ENCODE measurements at places on chromosomes 3 and 15.

GRCh38 chr15:57213862-57214261 lies 162.4 kb upstream of the CGNL1 start:
- no peak for DNase-seq

- no peak for DNase-seq
Measured at GRCh38 chr3:23785882-23786281, 19.9 kb upstream of the UBE2E1 start.

DNA sequence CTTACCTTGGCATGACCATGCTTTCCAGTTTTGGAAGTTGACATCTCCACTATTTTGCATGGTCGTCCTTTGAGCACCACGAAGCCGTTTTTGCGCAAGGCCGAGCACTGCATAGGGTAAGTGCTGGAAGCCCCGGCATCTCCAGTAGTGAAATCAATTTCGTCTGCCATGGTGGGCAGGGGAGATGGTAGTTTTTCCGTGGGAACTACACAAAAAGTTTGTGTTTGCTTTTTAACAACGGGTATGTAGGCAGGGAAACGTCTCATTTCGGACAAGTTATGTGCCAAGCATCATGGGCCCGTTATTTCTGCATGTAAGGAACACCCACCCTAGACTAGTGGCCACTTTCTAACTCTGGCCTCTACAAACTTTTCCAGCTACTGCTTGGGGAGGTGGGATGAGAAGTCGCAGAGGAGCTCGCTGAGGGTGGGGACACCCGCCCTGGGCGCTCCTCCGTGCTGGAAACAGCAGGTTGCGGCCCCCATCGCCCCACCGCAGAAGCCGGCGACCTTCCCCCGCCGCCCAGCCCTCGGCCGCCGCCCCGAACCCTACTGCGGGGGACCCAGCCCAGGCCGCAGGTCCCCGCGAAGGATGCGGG lies 701 bp downstream of the EIF5A2 start:
- DNase-seq = no peak

GRCh38 chr3:172622916-172623700 lies 87.8 kb downstream of the NCEH1 start:
- DNase-seq = no peak

- no peak for DNase-seq
Measured at GRCh38 chr3:187782006-187782405, 36.7 kb upstream of the BCL6 start.

DNA sequence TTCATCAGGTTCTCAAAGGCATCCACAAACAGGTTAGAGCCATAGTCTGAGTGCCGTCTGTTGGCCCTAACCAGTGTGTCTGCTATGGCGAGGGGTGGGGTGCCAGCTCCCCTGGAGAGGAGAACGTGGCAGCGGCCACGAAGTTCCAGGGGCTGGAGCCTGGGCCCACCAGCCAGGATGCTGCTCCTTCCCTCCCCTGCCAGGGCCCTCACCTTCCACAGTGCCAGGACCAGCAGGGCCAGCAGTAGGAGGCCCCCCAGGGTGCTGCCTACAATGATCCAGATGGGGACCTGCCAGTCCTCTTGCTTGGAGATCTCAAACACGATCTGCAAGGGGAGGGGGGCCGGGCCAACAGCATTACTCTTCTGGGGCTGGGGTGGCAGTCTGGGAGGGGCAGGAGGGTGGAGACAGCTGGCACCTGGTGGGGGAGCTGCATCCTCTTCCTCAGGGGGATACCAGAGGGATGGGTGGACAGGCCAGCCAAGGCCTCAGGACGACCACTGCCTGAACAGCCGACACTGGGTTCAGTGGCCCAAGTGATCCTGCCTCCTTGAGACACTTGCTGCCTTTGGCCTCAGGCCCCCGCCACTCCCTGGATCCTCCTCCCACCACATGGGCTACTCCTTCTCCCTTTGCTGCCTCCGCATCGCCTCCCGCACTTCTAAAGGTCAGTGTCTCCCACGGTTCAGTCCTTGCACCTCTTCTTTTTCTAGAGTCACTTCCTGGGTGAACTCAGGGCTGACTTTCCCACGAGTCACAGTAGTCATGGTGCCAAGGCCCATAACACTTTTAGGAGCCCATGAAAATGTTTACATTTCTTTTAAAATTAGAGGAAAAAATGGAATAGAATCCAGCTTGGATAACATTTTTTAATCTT lies 26.3 kb downstream of the FEM1B start:
- no peak for DNase-seq

DNA sequence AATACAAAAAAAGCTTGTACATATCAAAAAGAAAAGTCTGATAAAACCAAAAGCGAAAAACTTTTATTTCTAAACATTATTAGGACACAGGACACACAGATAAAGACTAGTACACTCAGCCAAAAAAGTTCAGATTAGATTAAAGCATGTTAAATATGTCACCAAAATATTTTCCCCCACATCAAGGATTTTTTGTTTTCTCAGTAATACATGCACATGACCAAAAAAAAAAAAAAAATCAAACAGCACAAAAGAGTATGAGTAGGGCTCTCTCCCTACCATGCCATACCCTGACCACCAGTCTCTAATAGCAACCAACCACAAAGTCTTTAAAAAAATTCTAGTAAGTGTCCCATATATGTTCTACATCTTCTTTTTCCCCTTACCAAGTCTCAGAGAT lies 77.4 kb downstream of the LRRFIP2 start:
- no peak for DNase-seq

- no peak for DNase-seq
Measured at GRCh38 chr15:35393398-35393797, 152.6 kb downstream of the DPH6 start.

DNA sequence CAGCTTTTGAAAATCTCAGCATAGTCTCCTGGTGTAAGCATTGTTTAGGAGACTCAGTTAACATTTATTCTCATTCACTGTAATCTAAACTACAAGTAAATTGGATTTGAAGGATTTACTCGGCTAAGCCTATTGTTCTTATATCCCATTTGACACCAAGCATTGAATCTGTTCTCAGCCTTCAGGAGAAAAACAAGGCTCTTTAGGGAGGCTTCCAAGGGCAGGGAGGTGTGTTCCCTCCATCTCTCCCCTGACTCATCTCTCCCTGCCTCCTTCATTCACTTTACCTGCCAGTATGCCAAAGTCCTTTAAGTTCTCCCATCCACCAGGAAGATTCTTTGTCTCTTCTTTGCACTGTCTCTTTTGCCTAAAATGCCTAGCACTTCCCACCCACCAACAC lies 347.8 kb downstream of the MFSD1 start:
- DNase-seq = no peak

GRCh38 chr3:185316740-185317412 lies 46.1 kb upstream of the MAP3K13 start:
- DNase-seq = no peak

DNA sequence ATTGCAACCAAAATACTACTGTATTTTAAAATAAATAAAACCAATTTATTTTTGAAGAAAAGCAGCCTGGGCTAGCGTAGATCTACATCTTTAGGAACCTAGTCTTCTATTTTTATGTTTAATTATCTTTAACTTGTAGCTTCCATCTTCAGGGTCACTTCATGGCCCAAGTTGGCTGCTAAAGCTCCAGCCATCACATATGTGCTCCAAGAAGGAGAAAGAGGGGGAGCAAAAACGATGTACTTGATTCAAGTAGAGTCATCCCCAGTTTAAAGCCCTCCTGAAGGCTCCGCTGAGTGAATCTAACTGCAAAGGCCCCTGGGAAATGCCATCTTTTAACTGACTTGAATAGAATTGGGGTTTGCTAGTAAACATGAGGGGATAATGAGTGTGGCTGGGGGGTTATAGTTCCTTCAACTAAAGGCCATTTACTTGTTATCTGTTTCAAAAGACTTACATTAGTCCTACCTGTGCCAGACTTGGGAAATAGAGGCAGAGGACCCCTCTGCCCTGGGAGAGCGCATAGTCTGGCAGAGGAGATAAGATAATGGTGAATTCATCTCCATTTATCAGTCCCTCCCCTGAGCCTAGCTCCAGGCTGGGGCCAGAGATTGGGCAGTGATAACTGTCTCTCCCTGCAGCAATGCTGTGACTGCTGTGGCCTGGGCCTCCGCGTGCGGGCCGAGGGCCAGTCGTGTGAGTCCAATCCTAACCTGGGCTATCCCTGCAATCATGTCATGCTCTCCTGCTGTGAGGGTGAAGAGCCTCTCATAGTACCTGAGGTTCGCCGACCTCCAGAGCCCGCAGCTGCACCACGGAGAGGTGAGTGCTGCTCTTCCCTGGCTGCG lies 64.6 kb downstream of the FBLN2 start:
- no peak for DNase-seq

DNA sequence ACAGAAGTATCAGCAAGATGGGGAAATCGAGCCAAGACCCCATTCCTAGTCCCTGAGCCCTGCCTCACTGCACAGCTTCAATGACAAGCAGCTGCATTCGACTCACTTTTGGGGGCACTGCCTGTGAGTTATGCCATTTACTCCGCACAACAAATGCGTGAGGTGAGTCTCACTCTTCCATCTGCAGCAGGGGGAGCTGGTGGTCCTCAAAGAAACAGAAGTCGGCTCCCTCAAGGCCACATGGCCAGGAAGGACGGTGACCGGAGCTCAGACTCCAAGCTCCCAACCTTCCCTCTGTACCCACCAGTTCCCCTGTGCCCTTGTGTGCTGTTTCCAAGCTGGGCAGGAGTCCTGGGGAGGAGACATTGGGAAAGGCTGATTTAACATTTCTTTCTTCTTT lies 127.7 kb upstream of the IQSEC1 start:
- DNase-seq = no peak

DNA sequence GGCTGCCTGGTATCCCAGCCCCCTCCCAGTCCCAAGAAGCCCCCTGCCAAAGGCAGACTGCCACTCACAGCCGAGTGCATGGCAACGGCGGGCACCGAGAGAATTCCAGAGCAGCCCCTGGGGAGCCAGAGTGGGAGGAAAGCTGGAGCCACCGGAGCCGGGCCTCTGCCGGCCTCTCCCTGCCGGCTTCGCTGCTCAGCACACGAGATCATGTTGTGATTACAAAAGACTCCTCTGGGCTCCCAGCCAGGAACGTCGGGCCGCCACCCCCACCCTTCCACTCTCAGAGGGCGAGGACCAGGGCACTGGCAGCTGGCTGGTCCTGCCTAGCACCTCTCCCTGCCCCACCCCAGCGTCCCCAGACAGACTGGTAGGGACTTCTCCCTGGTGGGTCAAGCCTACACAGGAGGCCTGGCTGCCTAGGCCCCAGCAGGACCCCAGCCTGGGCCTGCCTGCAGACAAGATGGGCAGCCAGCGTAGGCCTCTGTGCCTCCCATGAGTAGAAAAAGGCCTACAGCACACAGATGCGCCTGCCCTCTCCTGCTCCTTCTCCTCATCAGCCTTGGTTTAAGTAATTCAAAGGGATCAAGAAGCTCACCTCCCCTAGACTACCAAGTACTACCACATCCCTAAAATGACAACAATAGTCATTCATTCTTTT lies at the start of gene CCDC9B:
Gene CCDC9B (minus strand): TSS at position 200 of the 661 bp plus-strand sequence. CDS start 120 bp downstream, at position 80.
- no peak for DNase-seq

GRCh38 chr3:123447416-123447748 lies 1.5 kb downstream of the ADCY5 start:
- no peak for DNase-seq

- no peak for DNase-seq
Measured at GRCh38 chr3:31379598-31379997, 153.1 kb upstream of the STT3B start.

DNA sequence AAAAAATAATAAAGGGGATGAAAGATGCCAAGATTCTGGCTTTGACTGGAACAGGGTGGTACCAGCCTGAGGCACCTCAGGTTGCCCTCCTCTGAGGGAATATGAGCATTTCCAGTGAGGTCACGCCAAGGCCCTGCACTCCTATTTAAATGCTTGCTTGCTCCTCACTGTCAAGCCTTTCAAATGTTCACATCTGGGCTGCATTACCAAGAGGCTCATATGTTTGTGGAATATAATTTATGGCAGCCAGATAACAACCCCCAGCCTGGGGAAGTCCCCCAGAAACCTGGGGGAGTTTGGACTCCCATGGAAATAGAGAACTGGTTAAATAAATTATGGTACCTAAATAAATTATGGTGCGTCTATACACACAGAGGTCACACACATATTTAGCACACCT lies 88.4 kb downstream of the FRMD4B start:
- DNase-seq = no peak

DNA sequence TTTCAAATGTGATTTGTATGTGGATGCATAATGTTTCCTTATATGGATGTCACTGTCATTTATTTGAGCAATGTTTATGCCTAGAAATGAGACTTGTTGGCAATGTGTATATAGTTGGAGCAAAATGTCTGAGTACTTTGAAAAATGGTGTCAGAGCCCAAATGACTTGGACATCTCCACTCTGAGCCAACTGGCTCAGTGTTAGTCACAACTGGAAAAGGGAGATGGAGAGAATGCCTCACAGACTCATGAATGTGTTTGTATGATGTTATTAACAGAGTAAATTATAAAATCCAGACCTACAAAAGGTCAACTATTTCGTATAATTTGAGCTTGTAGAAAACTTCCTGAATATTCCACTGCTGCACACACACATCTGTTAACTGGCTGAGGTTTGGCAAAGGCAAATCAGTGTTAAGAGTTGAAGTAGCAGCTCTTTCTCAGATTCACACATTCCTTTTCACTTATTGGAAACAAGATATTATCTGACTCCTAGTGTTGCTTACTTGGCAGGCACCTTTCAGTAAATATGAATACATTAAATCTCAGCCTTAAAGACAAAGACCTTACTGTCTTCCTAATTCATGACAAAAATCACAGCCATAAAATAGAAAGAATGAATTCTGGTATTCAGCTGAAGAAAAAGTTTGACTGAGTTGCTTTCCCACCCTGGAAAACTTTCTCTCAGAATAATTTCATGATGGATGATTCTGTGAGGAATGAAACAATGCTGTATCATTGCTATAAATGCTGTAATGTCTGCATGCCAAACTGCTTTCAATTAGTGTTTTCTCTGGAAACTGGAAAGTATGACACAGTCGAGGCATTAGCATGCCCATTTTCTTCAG lies 27.0 kb downstream of the ADIPOQ start:
- DNase-seq = no peak

DNA sequence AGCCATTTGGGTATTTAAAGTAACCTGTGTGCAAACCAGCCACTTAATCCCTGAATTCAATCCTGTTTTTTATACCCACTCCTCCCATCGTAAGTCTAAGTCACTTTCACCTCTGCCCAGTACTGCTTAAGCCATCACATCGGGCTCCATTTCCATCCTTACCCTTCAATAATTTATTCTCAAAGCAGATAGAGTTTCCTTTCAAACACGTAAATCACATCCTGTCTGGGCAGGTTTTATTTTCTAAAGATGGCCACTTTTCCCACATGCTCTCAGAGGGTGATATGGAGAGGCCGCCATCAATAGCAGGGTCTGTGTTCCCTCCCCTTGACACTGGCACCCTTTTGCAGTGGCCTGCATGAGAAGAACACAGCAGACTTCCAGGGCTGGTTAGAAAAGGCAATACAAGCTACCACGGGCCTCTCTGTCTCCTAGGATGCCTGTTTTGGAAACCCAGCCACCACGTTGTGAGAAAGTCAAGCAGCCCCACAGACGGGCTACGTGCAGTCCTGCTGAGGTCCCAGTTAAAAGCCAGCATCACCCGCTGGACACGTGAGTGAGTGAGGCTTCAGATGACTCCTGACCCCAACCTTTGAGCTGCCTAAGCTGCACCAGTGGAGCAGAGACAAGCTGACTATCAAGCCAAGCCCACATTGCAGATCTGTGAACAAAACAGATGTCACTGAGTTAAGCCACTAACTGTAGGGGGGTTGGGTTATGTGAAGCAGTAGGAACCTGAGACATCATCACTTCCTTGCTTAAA lies 241.8 kb upstream of the SLCO3A1 start:
- DNase-seq = no peak

GRCh38 chr3:3160826-3161225 lies 18.7 kb downstream of the CRBN start:
- DNase-seq = no peak
